Stimulated activated CD4-positive, alpha-beta T cell treated with anti-CD3 and anti-CD28 coated beads, Interleukin-2, amount 100 ng/mL, for 48 hours (primary cell): ENCODE measurements at places on chromosomes 5 and 9.

DNA sequence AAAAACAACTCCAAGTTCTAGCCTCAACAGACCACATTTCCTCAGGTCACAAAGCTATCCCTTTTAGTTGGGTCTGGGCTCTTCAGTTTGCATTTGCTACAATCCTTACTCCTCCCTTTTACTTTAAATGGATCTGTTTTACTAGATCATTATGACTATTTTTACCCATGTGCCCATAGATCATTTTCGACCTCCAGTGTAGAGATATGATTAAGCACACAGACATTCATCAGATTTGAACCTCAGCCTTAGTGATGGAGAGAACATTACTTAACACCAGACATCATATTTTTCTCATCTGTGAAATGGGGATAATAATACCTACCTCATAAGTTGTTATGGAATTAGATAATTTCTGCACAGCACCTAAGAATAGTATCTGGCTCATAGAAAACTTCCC, 141.9 kb downstream of the NPR3 start:
- DNase-seq, result no peak

DNA sequence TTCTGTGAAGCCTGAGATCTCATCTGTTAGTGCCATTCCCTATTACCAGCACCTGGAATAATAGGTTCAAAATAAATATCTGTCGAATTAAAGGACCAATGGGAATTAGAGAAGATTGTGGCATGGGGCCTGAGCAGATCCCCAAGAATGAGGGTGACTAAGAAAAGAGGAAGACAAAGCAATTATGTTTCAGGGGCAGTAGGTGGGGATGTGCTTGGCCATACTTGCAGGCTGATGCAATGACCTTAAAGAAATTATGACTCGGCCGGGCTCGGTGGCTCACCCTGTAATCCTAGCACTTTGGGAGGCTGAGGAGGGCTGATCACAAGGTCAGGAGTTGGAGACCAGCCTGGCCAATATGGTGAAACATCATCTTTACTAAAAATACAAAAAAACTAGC, 562.8 kb downstream of the PTPRD start:
- DNase-seq, result no peak

DNA sequence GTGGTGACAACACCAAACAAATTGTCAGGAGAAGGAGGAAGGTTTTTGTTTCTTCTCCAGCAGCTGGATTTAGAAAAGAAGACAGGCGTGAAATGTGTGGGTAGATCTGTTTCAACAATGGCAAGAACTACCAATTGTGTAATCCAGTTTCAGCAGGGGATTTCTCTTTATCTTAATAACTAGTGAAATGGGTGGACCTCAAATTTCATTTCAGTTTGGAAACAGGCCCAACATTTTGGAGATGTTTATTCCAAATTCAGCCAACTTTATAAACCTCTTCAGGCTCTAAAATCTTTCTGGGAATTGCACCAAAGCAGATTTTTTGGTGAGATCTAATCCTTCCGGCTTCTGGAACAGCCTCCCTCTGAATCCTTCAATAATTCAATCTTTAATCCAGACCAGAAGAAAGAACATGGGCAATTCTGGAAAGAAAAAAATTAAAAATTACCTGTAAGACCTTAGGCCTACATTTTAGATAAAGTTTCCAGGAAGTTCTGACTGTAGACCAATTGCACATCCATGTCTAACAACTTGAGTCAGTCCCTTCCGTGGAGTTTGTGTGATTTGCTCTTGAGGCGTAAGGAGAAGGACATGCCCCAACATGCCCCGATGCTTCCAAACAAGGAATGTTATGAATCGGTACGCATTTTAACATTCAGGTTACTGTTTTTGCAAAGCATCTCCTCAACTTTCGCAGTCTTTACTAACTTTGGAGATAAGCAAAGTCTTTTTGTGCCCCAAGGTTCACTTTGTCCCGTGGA, 423.6 kb downstream of the IRX1 start:
- no peak for DNase-seq

DNA sequence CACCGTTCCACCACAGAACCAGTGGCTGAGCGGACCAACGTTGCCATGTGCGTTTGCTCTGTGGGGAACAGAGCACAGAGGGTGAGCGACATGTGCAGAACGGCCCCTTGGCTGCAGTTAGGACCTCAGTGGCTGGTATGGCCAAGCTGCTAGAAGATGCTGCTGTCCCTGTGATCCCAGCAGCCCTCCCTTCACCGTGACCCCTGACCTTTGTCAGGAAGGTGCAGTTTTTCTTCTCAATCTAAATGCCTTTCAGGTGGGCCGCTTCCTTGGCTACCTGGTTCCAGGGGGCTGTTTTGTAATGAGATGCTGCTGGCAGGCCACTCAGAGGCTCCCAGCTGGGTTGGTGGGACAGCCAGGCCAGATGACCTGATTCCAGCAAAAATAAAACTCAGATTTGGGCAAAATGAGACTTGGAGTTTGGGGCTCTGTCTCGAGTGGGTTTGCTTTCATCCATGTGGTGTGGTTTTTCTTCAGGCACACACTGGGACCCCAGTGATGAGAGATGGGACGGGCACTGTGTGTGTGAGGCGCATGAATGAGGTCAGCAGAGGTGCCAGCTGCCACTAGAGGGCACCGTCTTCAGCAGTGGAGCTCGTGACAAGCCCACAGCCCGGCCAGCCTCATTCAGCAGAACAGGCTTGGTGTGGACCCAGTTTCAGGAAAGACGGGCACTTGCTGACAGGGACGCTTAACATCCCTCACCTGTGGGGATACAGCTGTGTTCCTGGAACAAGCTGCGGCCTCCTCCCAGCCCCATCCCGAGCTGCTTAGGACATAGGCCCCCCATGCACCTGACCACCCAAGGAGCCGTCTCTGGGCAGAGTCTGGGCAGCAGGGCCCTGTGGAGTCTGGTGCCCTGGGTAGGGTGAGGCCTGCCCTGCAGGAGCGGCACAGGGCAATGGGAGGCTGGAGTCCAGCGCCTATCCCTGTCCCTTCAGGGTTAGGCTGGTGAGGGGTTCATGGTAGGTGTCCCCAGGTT, 4.1 kb downstream of the MRPS2 start:
- DNase-seq, result peak; percentile 56

GRCh38 chr9:6870149-6870548, 112.4 kb downstream of the KDM4C start:
- no peak for DNase-seq

DNA sequence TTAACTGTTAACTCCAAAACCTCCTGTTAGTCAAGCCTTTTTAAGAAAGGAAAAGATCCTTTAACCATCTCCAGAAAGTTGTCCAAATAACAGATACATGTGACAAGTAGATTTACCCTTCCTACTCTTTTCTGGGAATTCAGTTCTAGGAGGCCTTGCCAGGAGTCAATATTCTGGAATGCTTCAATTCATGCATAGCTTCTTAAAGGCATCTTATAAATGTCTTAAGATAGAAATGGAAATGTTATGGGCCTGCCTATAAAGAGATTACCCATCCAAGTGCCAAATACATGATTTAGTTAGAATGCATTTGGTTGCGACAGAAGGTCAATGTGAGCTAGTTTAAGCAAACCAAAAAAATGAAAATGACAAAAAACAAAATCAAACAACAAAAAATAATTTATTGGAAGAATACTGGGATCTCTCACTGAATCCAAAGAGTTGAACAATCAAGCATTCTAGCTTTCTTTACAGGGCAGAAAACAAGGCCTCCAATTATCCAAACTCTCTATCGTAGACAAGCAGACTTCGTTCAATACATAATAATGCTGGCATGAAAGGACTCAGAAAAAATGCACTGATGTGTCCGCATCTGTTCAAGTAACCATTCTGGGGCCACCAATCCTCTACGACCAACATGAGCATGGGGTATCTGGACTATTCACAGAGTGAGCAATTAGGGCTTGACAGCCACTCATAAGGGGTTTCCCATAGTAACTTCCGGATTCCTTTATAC, 188.6 kb downstream of the CTNND2 start:
- DNase-seq, result no peak

DNA sequence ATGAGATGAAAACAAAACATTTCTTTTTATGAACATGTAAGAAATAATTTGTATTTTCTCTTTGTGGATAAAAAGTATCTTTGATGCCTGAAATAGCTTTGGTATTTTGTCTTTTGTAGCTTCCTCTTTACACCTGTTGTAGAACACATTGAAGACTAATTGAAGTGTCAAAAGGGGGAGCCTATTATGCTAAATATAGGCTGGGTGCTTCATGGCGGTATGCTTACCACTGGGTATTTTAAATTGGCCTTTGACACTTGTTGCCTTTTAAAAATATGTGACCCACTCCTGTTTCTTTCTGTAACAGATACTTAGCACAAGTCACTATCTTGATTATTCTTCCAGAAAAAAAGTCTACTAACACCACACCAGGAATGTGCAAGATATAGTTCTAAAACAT, 226.4 kb downstream of the KIAA0825 start:
- DNase-seq, result no peak

- no peak for DNase-seq
Measured at GRCh38 chr5:143557061-143557818, 153.8 kb upstream of the NR3C1 start.
